ENCODE measurements at places on chromosomes 5 and 9. TPM values are rescaled to one million over a fixed set of nuclear protein-coding genes. Genes with fewer than 3 reads are reported as not detected.
A peak's percentile ranks its signal among the peaks of the same experiment; 100 is the strongest.

C9orf85 gene
- 10.2 TPM for total RNA-seq

PSMD5 gene
- 58.3 TPM for total RNA-seq

MED7 gene
- total RNA-seq: 10.0 TPM

ZBED3 gene
- total RNA-seq: 2.2 TPM

- no peak overlapping the region for H3K27ac ChIP-seq
- H3K27me3 ChIP-seq: no peaks in the 10 kb centered on the region
- no peak overlapping the region for H3K4me3 ChIP-seq
- H3K4me1 ChIP-seq: peaks cover 47% of the 10 kb centered on the region
- H3K36me3 ChIP-seq: peaks cover 46% of the 10 kb centered on the region
- no peak for DNase-seq
Observed at GRCh38 chr9:129852579-129852978, 17.3 kb downstream of the USP20 start.

DNA sequence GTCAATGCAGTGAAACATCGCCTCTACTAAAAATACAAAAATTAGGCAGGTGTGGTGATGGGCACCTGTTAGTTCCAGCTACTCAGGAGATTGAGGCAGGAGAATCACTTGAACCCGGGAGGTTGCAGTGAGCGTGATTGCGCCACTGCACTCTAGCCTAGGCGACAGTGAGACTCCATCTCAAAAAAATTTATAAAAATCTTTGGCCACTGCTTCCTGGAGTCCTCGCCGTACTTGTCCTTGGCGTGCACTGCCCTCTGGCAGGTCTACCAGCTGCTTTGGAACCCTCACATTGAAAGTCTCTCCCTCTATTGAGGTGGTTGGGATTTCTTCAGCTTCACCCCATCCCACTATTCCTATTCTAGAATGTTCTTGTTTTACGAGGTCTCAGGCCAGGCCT lies 25.0 kb downstream of the DYNC2I2 start:
- no peak for DNase-seq
- no peak overlapping the region for H3K4me3 ChIP-seq
- peaks cover 30% of the 10 kb centered on the region for H3K36me3 ChIP-seq
- no peak overlapping the region for H3K27ac ChIP-seq
- H3K4me1 ChIP-seq: no peaks in the 10 kb centered on the region

DNA sequence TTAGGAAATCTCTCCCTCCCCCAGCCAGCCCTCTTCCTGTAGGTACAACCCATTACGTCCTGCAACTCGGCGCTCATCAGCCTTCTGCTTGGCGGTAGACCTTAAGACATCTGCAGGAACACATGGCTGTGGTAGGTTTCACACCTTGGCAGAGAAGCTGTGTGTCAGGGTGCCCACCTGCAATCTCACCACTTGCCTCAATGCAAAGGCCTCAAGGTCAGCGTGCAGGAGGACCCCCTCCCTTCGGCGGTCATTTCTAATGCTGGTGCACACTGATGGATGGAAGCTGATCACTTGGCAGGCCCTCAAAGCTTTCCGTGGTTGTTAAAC lies 67.3 kb downstream of the CRB2 start:
- no peaks in the 10 kb centered on the region for H3K4me1 ChIP-seq
- H3K27ac ChIP-seq: no peak overlapping the region
- H3K27me3 ChIP-seq: no peaks in the 10 kb centered on the region
- DNase-seq: no peak

- H3K4me3 ChIP-seq: no peak overlapping the region
- peaks cover 5% of the 10 kb centered on the region for H3K36me3 ChIP-seq
- H3K27ac ChIP-seq: no peak overlapping the region
- H3K27me3 ChIP-seq: no peaks in the 10 kb centered on the region
Observed at GRCh38 chr5:50727845-50728244, 61.4 kb downstream of the PARP8 start.

GRCh38 chr9:76181020-76181641 lies 213.1 kb downstream of the RFK start:
- DNase-seq: peak; percentile 7
- H3K36me3 ChIP-seq: peaks cover 11% of the 10 kb centered on the region
- peaks cover 10% of the 10 kb centered on the region for H3K4me1 ChIP-seq
